ENCODE measurements at places on chromosomes 16 and 17. TPM values are rescaled to one million over a fixed set of nuclear protein-coding genes. Genes with fewer than 3 reads are reported as not detected.

Gene HP
- total RNA-seq: not detected

Gene SHBG
- total RNA-seq: not detected

Gene PYDC1
- total RNA-seq: not detected

Gene ENPP7
- total RNA-seq: not detected

Gene TEKT5
- not detected for total RNA-seq

Gene NKD1
- 0.73 TPM for total RNA-seq

Gene CDRT4
- 4.1 TPM for total RNA-seq

Gene CPNE7
- total RNA-seq: 3.6 TPM

Gene ELMO3
- total RNA-seq: 6.2 TPM

Gene RND2
- total RNA-seq: not detected

Gene FBXL16
- 21.5 TPM for total RNA-seq

Gene PTX4
- total RNA-seq: not detected

Gene HCRT
- not detected for total RNA-seq
